NCI-H1105 treated with DMSO at 0.1 percent for 48 hours (cell line): ENCODE measurements at places on chromosomes 2 and 18.

DNA sequence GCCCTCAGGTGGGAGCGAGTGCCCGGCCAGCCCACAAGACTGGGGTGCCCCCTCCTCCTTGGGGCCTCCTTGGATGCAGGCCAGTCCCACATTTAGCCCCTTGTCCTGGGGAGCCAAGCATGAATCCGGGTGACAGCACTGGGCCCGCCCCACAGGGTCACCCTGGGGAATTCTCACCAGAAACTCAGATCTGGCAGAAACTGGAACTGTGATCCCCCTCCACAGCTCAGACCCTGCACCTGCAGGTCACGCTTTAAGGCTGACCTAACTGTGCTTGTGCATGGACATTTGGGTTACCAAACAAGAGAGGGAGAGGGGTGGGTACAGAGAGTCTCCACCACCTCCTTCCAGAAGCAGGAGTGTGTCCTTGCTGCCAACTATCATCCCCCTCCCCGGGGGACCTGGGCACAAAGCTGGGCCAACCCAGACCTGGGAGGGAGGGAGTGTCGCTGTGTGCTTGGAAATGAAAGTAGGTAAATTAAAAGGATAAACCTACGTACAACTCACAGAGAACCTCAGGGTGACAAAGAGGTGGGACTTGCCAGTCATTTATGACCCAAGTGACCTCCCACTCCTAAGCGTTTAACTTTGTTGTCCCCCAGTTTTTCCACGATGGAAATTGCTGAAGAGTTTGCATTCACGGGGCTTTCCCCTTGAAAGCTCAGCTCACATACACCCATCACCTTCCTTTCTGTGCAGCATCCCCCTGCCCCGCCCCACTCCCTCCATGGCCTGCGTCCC is 9.1 kb downstream of the ITM2C start:
- no peak for DNase-seq

GRCh38 chr2:236928380-236929037 is 157.2 kb upstream of the COPS8 start:
- no peak for DNase-seq

DNA sequence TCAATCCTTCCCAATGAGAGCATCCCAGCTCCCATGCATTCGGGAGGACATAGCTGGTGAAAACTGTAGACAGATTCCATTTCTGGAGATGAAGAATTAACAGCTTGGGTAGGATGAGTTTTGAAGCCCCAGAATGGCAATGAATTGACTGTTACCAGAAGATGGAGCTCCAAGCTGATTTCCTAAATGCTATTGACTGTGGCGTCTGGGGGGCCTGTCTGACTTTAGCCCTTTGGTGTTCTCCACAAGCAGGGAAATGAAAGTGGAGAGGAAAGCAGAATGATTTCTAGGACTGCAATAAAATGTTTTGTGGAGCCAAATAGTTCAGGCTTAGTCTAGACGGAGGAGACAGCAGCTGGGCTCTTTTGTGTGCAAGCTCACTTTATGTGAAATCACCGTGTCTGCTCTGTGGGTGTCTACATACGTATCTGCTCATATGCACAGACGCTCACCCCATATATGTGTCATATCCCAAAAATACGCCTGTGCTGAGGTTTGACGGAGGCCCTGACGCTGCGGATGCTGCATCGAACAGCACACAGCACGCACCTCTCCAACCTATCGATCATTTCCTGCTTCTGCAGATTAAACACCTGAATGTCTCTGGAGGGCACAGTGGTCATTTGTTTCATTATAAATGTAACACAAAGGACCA is 166.4 kb upstream of the PXDN start:
- no peak for DNase-seq

DNA sequence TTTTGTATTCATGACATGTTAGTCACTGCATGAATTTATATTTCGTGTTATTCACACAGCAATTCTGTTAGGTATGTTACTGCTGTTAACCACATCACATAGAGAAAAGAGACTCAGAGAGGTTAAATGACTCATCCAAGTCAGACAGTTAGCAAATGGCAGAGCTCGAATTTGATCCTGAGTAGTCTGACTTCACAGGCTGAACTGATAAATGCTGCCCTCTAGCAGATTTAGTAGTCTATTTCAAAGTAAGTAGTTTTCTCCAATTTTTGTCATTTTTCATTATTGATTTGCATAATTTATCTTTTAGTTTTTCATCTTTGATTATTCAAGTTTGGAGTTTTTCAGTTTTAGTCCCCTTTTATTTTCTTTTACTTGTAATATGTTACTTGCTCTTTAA is 58.3 kb downstream of the WDR7 start:
- DNase-seq, result no peak

DNA sequence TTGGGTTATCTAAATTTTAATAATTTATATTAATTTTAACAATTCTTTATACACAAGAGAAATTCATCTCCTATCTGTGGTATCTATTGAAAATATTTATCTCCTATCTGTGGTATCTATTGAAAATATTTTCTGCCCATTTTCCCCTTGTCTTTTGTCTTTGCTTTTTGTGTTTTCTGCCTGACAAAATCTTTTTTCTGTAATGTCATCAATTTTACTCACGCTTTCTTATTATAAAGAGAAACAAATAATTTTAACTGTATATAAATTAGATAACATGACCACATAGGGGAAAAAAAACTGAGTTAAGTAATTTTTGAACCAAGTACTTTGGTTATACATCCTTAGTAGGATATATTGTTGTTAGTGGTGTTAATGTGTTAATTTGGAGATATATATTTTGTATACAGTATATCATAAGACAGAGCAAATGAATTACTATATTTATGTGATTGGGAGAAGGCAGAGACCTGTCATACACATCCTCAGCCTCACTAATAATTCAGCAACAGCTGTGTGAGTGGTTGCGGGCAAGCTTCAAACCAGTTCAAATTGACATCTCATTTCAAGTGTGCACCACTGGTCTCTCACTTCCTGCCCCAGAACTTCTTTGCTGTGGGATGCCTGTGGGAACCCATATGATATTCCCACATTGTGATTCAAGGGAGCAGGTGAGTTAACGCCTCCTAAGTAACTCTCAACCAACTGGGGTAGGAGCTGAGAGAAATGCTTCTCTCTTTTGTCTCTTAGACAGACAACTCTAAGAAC is 292.4 kb downstream of the SP3 start:
- no peak for DNase-seq

DNA sequence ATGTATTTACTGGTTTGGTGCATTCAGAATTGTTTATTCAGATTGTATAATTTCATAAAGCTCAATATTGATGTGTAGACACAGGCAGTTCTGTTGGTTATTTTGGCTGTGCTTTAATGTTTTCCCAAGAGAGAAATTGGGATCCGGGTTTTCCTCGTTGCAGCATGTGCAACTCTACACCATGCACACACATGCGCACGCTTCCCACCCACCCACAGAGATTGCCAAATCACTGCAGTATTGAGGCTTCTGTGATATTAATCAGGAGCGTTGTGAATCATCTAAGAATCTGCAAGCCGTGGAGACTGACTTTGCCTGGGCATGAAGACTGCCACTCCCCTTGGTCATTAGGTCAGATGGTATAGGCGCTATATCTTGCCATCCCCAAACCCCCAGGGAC is 571.5 kb downstream of the SLC4A3 start:
- no peak for DNase-seq

DNA sequence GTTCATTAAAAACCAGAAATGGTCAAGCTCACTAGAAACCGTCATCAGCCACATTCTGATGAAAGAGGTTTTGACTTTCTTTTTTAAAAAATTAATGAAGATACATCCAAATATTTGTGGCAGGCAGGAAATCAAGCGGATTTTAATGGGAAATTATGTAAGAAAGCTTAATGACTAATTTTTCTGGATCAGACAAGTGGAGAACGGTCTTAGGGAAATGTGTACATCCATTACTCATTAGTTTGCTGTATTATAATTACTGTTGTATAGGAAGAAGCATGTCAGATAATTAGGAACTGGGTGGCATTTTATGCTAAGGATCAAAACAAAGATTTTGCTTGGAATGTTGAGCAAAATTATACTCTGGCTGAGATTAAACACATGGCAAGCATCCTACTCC is 39.4 kb downstream of the AGAP1 start:
- DNase-seq, result no peak

- no peak for DNase-seq
Observed at GRCh38 chr2:63436488-63436887, 151.8 kb downstream of the WDPCP start.

GRCh38 chr2:201432621-201433393 is 18.5 kb downstream of the TRAK2 start:
- DNase-seq, result no peak

DNA sequence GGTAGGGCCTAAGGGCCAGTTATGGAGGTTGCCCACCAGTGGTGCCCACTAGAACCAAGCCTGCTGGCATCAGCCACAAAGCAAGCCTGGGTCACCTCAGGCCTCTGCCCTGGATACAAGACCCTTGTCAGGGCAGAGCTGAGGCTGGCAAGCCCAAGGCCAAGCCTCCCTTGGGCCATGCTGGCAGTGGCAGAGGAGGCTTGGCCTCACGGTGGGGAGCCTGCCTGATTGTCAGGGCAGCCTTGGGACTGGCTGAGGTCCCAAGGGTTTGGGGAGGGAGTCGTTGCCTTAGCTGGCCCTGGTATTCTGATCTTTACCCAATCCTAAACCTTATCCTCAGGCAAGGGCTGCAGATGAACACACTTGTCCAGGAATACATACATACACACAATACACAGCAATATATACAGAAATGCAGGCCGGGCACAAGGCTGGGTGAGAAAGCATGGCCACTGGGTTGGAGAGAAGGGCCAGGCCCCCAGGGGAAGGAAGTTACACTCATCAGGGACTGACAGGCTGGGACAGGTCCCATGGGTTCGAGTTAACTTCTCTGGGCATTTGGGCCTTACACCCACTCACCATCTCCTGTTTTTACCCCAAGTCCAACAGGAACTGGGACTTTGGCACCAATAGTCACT is 21.0 kb downstream of the CCT7 start:
- no peak for DNase-seq

- DNase-seq, result no peak
Observed at GRCh38 chr2:17259613-17260012, 258.6 kb downstream of the RAD51AP2 start.

DNA sequence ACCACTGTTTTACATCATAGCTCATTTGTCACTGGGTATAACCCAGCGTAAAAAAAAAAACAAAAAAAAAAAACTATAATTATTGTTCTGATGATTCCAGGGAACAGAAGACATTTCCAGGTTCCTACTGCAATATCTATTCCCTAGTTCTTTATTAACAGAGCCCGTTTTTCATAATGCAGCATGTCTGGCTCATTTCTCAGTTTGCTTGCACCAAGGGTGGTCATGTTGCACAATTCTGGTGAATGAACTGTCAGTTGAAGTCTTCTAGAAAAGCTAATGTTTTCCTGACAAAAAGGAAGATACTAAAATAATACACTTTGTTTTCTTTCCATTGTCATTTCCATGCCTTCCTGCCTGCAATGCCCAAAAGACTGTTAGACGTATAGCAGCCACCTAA is 180.1 kb downstream of the RDH14 start:
- DNase-seq, result no peak

- no peak for DNase-seq
Observed at GRCh38 chr2:233084488-233084887, 24.3 kb downstream of the INPP5D start.

GRCh38 chr2:160934991-160935390 is 225.2 kb upstream of the TANK start:
- DNase-seq, result no peak

- no peak for DNase-seq
Observed at GRCh38 chr2:4140281-4140970, 437.1 kb downstream of the DCDC2C start.

- no peak for DNase-seq
Observed at GRCh38 chr2:65413610-65414009, 18.8 kb downstream of the SPRED2 start.

DNA sequence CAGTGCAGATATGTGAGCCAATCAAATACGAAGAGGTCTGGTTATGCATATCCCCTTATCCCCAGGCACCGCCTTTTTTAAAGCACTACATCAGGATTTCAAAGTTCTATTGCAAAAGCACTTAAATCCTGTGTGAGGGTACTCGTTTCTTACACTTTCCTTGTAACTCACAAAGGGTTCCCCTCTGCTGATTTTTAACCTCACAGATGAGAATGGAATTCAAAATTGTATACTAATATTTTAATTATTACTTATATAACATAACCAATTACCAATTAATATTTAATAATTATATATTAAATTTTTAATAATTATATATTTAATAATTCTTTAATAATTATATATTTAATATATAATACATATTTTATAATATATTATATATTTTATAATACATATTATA is 126.2 kb upstream of the MAPRE2 start:
- no peak for DNase-seq

DNA sequence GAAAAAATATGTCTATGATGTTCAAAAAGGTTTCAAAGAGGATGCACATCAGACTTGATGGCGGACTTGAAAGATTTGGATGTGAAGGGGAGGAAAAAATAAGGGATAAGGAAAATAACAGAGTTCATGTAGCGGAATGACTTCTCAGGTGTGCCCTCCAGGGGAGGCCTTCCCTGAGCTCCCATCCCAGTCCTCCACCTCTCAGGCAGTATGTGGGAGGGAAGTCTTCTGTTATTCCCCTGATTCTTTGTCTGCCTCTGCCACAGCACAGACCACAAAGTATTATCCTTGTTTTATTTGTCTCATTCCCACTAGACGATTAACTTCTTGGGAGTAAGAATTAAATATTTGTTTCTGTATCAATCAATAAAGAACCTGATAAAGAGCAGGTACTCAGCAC is 17.7 kb downstream of the COL5A2 start:
- no peak for DNase-seq

DNA sequence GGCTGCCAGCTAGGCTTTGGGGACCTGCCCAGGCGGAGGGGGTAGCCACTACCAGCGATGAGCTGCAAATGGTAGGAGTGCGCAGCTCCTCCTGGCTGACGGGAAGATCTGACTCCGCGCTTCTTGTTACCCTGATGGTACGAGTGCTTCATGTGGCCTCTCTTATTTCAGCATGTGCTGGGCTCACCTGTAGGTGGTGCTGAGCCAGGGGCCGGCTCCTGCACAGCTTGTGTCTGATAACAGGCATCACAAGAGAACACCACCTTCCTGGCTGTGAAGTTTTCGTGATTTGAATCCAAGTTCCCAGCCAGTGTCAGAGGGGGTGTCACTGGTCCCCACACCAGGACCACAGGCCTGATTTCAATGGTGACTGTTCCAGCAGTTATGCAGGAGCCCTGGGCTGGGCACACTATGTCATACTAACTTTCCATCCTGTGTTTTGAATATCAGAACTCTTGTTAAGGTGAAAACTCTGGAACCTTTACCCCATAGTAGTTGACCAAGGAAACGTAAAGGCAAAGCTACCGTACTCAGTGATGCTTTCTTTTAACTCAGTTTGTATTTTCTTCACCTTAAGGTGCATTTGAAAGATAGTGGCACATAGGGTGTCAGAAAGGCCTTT is 28.0 kb downstream of the APCDD1 start:
- no peak for DNase-seq

GRCh38 chr2:232102380-232102779 is 140.9 kb downstream of the DIS3L2 start:
- DNase-seq, result no peak

GRCh38 chr2:218448934-218449333 is 30.0 kb downstream of the VIL1 start:
- no peak for DNase-seq
